ENCODE measurements at places on chromosomes 7 and 10.

DNA sequence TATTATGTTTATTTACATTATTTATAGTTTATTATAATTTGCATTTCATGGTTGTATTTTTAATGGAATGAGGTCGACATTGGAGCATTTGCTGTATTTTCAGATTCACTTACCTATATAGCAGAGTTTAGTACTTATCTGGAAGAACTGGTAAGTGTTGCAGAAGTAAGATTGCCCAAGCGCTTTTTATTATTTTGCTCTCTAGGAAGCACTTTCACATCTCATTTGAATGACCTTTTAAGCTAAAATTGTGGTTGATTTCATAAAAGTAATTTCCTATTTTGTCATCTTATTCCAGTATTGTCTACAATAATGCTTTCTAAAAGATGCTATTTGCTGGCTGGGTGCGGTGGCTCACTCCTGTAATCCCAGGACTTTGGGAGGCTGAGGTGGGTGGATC is 28.6 kb downstream of the SEC61A2 start:
- no peak for DNase-seq

DNA sequence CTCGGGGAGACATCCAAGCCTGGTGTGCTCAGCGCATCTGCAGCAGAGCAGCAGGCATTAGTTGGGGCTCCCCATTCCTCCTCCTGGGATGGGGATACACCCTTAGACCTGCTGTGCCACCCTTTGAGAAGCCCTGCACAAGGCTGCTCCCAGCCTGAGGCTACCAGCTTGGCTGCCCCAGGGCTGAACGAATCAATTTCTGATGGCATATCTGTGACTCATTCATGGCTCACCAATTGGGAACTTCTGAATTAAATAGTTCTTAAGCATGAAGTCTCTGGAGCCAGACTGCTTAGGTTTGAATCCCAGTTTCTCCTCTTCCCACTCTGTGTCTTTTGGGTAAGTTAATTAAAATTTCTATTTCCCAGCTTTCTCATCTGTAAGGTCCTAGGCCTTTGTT is 16.3 kb upstream of the GLI3 start:
- no peak for DNase-seq

GRCh38 chr10:49288341-49289065 is 10.5 kb upstream of the C10orf71 start:
- DNase-seq: peak; percentile 27

GRCh38 chr7:35729061-35729783 is 34.3 kb upstream of the HERPUD2 start:
- no peak for DNase-seq

- DNase-seq: no peak
These were observed 67.2 kb downstream of the ADD3 start for GRCh38 chr10:110074758-110075671.

DNA sequence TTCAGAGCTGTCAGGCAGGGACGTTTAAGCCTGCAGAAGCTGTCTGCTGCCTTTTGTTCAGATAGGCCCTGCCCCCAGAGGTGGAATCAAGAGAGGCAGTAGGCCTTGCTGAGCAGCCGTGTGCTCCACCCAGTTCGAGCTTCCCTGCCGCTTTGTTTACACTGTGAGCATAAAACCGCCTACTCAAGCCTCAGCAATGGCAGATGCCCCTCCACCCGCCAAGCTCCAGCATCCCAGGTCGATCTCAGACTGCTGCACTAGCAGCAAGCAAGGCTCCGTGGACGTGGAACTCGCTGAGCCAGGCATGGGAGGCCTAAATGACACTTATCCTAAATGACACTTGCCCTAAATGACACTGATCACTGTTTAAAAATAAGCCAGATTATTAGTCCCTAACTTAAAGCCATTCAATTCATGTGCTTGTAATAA is 6.8 kb upstream of the ASB15 start:
- no peak for DNase-seq

DNA sequence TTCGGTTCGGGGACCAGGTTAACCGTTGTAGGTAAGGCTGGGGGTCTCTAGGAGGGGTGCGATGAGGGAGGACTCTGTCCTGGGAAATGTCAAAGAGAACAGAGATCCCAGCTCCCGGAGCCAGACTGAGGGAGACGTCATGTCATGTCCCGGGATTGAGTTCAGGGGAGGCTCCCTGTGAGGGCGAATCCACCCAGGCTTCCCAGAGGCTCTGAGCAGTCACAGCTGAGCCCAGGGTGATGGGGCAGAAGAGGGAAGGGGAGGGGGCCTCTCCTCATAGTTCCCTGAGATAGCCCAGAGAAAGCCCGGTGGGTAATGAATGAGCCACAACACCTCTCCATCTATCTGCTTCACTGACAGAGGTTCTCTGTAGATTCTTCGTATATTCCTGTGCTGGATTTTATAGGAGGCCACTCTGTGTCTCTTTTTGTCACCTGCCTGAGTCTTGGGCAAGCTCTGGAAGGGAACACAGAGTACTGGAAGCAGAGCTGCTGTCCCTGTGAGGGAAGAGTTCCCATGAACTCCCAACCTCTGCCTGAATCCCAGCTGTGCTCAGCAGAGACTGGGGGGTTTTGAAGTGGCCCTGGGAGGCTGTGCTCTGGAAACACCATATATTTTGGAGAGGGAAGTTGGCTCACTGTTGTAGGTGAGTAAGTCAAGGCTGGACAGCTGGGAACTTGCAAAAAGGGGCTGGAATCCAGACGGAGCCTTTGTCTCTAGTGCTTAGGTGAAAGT is 16.4 kb downstream of the PRSS2 start:
- no peak for DNase-seq

All from heart left ventricle (tissue), 16 donors.